ENCODE measurements at places on chromosomes 7 and 10.

- DNase-seq: no peak
Observed at GRCh38 chr7:93651603-93652159, 77.2 kb upstream of the CALCR start.

GRCh38 chr10:85026878-85027467 is 698.6 kb downstream of the CCSER2 start:
- no peak for DNase-seq

GRCh38 chr7:112071856-112072255 is 134.3 kb downstream of the DOCK4 start:
- no peak for DNase-seq

GRCh38 chr10:14477408-14477710 is 146.6 kb upstream of the FRMD4A start:
- no peak for DNase-seq

DNA sequence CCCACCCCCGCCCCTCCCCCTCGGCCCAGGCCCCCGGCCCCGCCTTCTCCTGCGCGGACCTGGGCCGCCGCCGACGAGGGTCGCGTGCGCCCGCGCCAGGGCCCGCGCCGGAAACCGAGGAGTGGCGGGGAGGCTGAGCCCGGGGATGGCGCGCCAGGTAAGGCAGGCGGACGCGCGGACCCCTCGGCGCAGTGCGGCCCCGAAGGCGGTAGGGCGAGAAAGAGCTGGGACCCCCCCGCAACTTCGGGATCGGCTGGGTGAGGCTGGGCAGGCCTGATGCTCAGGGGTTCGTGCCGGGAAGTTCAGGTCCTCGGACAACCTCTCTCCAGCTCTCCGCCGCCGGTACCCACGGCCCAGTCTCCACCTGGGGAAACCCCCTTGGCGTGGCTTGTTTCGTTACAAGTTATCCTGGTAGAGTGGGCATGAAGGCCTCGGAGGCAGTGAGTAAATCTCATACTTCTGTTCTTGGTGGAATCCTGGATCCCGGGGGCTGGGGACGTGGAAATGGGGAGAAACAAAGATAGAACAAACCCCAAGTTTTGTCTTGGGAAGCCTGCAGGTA is 58.4 kb downstream of the ZNF467 start:
- DNase-seq: no peak

- no peak for DNase-seq
Observed at GRCh38 chr10:72890086-72890485, 3.5 kb upstream of the OIT3 start.

DNA sequence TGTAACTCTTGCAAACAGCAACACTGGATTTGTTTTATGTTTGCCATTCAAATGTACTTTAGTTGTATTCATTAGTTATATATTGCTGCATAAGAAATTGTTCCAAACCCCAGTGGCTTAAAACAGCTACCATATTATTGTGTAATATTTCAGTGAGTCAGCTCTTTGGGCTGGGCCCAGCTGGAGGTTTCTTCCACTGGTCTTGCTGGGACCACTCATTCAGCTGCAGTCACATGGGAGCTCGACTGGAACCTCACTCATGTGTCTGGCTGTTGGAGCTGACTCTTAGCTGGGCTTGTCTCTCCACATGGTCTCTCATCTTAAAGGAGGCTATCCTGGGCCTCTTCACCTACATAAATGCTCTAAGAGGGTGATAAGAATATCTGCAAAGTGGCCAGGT is 23.2 kb upstream of the PIP4K2A start:
- DNase-seq: no peak

DNA sequence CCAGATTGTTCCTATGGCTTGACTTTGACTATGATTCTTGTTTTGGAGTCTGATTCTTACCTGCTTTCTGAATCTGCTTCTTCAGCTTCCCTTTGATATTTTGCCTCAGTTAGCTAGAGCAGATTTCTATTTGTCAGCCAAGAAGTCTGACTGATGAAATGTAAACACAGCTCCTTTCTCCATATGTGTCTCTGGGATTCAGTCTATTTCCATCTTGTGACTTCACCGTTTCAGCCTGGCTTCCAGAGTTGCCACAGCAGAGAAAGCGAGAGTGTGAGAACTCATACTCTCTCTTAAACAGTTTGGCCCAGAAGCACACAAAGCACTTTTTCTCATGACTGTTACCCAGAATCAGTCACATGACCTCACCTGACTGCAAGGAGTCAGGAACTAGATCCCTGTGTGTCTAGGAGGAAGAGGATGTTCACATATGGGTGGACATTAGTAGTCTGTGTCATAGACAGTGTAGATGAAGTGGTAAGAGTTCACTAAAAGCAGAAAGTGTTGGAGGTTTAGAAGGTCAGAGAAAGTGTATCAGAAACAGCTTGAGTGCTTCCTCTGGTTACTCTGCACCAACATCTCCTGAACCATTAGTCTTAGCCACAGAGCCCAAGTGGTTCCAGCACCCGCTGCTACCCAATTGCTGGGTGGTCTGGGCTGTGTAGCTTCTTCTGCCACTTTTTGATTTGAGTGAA is 103.4 kb upstream of the CDK6 start:
- no peak for DNase-seq

- DNase-seq: no peak
Observed at GRCh38 chr7:108017776-108018151, 14.8 kb upstream of the LAMB1 start.

DNA sequence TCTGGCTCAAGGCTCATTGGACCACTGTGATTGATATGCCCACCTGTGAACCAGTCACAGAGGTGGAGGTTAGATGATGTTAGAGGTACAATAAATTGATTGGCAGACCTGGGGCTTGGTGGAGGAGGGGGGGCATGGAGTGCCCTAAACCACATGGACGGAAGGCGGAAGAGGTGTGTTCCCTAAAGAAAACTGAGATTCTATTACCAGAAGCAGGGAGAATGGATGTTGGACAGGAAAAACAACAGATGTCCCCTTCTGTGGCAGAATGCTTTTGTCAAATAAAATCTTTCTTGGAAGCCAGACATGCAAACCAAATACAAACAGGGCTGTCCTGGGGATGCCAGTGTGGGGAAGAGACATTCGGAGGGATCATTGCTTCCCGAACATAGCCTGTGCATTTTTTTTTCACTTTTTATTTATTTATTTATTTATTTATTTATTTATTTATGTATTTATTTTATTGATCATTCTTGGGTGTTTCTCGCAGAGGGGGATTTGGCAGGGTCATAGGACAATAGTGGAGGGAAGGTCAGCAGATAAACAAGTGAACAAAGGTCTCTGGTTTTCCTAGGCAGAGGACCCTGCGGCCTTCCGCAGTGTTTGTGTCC is 433.9 kb downstream of the RPS24 start:
- DNase-seq: no peak

All from stimulated activated CD4-positive, alpha-beta T cell treated with anti-CD3 and anti-CD28 coated beads, Interleukin-1b, Interleukin-23, amount 100 ng/mL, for 4 hours (primary cell).